ENCODE measurements at places on chromosomes 11 and 22.

DNA sequence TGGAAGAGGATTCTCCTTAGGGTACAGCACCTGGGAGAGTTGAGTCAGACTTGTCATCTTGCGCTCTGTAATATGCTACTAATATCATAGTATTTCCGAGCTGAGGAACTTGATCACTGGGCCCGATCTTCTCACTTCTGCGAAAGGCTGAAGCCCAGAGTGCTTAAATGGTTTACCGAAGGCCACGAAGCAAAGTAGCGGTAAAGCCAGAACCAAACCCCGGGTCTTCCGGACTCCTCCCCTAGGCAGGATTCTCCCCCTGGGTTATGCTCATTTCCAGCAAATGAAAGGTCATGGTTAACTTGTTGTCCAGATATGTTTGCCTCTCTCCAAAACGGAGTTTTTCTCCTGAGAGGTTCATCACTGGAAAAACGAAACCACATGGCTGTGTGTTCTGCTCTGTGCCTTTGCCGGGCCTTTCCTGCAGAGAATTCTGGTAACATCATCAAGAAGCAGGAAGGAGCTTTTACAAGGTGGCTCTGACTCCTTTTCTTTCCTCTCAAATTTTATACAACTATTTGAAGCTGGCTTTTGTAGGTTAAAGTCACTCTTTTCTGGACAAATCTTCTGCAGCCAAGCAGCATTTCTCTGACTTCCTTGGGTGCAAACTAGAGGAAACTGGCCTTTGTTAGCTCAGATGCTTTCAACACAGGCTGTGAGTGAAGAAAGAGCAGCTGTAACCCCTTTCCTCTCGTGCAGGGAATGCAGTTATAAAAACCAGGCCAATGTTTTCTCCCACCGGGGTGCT lies 35.5 kb downstream of the UBASH3B start:
- no peak for DNase-seq

DNA sequence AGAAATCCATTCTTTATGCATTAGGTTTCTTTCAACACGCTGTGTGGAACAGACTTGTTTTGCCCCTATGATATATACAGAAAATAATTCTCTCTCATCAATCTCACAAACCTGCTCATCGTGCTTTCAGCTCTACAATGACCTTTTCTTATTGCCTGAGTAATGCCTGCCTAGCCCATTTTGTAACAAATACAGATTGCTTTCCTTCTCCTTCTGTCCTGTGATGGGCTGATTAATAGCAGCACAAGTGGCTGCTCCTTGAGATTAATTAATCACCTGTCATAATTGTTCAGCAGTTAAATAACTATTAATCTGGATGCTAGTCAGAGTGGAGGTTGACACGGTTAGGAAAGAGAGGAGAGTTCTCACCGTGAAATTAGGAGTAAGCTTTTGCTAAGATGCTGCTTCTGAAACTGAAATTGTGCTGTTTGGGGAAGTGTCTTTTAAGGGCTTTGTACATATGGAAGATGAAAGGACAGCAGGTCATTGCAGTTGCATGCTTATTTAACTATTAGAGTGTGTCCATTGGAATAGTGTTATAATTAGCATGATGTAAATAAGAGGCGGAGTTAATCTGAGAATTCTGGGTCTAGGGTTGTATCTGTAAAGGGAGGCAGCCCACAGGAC lies 1430.5 kb downstream of the FAM181B start:
- no peak for DNase-seq

DNA sequence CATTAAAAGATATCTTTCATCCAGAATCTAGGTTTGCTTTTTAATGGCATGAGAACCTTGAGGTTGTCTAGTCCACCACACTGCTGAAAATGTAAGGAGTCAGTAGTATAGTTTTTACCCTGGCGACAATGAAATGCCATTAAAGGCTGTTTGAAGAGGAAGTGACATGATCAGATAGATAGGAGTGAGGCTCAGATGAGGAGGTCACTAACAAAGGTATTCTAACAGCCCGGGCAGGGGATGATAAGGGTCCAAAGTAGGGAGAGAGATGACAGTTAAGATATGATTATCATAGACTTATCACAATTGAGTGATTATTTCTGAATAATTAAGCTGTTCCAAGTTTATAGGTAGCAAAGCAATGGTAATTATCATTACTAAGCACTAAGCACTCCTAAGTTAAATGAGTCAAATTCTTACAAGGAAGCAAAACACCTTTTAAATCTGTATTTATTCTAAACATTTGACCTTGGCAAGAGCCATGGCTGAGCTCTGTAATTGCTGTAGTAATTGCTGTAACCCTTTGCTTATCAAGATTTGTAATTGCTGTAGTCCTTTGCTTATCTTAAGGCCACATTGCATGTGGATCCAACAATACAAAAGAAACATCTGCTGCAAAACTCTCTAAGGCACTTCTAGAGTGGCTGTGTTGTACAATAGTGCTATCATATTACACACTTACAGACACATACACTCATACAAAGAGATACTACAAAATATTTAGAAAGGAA lies 92.6 kb downstream of the ENTHD1 start:
- DNase-seq = no peak

- no peak for DNase-seq
These were observed 90.4 kb downstream of the APIP start for GRCh38 chr11:34825670-34826383.

Data from hippocampal formation (tissue), 2 donors.